Kasumi-1 (cell line): ENCODE measurements at places on chromosomes 13 and 19.

DNA sequence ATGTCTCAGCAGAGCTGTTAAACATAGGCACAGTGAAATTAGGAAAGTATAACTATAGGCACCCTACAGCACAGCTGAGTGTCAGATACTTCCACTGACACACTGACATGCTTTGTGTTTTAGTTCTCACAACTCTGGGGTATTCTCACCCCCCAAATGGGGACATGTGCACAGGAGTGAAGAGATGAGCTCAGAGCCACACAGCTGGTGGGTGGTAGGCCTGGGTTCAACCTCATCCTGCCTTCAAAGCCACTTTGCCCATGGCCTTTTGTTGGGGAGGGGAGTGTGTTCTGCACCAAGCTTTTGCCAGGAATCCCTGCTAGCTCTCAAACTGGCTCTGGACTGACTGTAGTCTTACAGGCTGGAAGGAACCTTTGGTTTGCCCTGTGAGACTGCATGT lies 1.7 kb upstream of the SLC35E1 start:
- no peak for DNase-seq

DNA sequence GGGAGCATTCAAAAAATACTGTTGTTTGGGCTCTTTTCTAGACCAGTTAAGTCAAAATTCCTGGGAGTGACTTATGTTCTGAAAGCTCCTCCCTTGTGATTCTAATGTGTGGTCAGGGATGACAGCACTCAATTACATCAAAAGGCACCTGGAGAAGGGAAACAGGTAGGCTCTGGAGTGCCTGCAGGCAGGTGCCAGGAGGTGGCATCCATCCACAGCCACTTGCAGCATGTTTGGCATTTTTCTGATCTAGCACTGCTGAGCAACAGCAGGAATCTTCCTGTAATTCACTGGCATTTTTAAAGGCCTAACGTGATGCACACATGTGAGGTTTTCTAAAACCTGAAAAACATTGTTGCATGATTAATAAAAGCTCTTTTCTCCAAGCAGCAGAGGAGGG lies 94.6 kb downstream of the CCNA1 start:
- no peak for DNase-seq

GRCh38 chr13:107568181-107568580 lies 647.2 kb downstream of the LIG4 start:
- no peak for DNase-seq

DNA sequence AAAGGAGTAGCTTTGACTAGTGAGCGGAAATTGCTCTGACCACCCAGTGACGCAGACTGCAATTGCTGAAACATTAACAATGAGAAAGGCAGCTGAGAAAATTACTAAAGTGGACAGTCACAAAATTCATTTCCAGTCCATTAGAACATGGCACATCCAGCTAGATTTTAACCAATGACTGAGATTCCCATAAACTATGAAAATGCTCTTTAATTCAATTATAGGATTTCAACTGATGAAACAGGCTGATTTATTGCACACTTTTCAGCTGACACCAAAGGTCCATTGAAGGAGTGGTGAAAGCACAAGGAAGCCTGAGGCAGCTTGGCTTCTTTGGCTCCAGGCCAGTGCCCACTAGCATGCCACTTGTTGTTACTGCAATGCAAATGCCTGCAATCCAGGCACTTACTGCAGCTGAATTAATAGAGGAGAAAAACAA lies 933.4 kb downstream of the SLITRK6 start:
- no peak for DNase-seq

DNA sequence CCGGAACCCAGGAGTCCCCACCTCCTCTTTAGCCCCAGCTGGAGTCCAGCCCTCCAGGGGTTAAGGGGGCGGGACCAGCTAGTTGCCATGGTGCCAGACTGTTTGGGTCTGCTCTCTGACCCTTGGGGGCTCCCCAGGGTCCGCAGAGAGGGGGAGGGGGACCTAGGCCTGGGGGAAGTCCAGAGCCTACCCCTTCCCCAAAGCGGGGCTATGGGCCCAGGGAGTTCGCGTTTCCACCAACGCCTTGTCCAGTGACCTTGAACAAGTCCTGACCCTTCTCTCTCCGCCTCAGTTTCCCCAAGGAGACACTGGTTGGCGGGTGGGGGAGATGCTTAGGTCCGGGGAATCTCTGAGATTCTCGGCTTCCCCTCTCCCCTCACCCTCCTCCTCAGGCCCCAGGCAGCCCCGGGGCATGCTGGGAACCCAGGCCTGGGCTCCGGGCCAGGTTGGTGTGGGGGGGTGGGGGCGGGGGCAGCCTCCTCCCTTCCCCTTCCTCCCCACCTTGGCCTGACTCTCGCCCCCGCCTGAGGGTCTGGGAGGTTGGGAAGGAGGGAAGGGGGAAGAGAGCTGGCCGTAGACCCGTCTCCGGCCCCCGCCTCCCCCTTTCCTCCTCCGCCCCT lies 2.6 kb upstream of the SPACA6 start:
- peak; percentile 51 for DNase-seq

DNA sequence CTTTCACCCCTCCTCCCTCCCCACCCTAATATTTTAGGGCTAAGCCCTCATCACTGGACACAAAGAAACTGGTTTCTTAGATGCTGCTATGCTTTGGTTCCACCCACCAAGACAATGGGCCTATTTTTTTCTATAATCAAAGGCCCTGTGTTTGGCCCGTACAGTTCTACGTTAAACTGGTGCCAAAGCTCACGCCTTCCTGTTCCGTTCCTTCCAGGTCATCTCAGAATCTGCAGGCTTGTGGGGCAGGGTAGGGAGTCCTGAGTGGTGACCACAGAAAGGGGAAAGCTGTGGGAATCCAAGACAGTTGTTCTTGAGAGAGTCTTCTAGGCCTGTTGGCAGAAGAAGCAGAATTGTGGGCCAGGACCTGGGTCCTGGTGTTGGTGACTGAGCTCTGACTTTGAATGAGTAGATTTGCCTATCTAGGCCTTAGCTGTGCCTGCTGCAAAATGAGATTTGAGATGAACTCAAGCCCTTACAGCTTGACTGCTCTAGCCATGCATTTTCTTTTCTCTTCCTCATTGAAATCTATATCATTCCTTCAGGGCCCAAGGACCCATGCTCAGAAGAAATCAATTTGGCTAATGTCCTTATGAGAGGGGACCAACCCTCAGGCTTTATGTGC lies 19.1 kb upstream of the CXCL17 start:
- DNase-seq, result no peak

- no peak for DNase-seq
These were observed 82.9 kb downstream of the SLITRK5 start for GRCh38 chr13:87754097-87754496.

- DNase-seq, result peak; percentile 62
These were observed 29.8 kb downstream of the CERS1 start for GRCh38 chr19:18865973-18866799.

DNA sequence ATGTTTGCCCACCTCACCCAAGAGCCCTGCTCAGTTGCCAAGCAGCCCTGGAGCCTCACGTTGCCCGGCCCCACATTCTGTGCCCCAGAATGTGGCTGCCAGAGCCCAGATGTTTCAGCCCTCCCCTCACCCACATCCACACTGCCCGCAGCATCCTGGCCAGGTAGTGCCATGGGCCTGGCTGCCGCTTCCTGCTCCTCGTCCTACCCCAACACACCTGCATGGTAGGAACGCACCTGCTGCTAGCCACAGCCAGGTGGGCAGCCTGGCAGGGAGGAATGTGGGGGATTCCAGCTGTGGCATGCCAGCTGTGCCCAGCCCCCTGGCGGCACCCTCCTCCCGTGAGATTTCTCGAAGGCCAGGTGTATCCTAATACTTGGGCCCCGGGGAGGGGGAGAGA lies 7.5 kb upstream of the NFIX start:
- no peak for DNase-seq

- DNase-seq, result peak; percentile 90
These were observed 3.6 kb downstream of the PRMT1 start for GRCh38 chr19:49680421-49681351.

DNA sequence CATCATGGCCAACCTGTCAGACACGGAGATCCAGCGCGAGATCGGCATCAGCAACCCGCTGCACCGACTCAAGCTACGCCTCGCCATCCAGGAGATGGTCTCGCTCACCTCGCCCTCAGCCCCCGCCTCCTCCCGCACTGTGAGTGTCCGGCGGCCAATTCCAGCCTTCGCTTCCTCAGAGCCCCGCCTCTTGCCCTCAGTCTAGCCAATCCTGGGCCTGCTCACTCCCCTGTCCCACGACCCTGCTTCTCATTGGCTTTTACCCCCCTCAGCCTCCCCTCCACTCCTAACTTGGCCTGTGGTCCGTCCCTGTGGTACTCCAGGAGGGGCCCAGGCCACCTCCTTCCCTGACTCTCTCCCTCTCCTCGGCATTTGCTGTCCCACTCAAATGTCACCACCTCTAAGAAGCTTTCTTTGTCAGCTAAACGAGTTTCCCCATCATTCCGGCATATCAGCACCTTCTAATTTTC lies 12.3 kb downstream of the HRC start:
- DNase-seq, result no peak

- DNase-seq, result no peak
These were observed 6.8 kb downstream of the FREM2 start for GRCh38 chr13:38693641-38694040.

- no peak for DNase-seq
These were observed 865.8 kb downstream of the PCDH9 start for GRCh38 chr13:66364346-66364745.

GRCh38 chr13:22846551-22846950 lies 334.2 kb upstream of the SGCG start:
- DNase-seq, result no peak

- DNase-seq, result no peak
These were observed 7.0 kb upstream of the RAB8A start for GRCh38 chr19:16104722-16105121.

GRCh38 chr19:45069056-45069455 lies 7.2 kb downstream of the ZNF296 start:
- DNase-seq, result no peak

GRCh38 chr13:26534036-26534726 lies 23.3 kb upstream of the WASF3 start:
- DNase-seq, result no peak

GRCh38 chr19:16100524-16100923 lies 11.2 kb upstream of the RAB8A start:
- DNase-seq, result no peak

DNA sequence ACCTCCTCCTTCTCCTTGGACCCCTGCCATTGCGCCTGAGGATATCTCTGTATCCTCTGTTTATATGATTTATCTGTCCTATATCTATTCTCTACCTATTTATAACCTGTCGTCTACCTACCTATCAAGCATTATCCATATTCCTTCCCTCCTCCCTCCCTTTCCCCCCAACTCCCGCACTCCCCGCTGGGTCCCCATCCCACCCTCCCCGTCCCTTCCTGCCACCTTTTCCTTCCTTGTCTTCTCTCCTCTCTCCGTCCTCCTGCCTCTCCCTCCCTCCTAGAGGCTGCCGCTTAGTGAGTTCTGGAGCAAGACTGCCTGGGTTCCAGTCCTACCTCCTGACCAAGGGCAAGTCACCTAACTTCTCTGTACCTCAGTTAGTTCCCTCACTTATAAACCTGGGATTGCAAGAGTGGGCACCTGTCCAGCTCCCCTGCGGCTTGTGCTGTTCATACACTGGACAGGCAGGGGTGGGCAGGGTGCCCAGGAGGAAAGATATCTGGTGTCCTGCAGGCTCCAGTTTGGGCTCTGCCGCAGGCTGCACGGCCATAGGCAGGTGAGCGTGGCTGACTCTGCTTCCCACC lies 16.1 kb downstream of the TTYH1 start:
- DNase-seq, result no peak

- DNase-seq, result no peak
These were observed 432.7 kb downstream of the FOXO1 start for GRCh38 chr13:40233731-40234195.

- no peak for DNase-seq
These were observed 2.0 kb upstream of the LENG9 start for GRCh38 chr19:54465426-54466109.

- DNase-seq, result peak; percentile 39
These were observed 22.5 kb upstream of the SLC35E1 start for GRCh38 chr19:16594681-16595091.

DNA sequence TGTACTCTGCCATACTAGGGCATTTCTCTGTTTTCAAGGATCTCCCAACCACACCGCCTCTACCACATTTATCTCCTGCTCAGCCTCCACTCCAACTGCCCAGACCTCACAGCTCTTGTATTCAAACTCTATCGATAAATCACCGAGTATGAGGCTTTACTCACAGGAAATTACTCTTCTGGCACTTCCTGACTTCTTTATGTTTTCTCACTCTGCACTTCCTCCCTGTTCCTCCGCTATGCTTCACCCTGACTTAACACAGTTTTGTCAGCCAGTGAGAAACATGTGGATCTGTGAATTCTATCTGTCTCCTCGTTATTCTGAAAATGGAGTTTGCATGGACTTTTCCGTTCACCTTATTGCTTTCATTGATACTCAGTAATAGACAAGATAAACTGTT lies 2.6 kb upstream of the CARD8 start:
- DNase-seq, result no peak

GRCh38 chr19:30719189-30719998 lies 347.2 kb downstream of the ZNF536 start:
- no peak for DNase-seq

- DNase-seq, result no peak
These were observed 2.0 kb upstream of the PIK3R2 start for GRCh38 chr19:18150776-18151624.

DNA sequence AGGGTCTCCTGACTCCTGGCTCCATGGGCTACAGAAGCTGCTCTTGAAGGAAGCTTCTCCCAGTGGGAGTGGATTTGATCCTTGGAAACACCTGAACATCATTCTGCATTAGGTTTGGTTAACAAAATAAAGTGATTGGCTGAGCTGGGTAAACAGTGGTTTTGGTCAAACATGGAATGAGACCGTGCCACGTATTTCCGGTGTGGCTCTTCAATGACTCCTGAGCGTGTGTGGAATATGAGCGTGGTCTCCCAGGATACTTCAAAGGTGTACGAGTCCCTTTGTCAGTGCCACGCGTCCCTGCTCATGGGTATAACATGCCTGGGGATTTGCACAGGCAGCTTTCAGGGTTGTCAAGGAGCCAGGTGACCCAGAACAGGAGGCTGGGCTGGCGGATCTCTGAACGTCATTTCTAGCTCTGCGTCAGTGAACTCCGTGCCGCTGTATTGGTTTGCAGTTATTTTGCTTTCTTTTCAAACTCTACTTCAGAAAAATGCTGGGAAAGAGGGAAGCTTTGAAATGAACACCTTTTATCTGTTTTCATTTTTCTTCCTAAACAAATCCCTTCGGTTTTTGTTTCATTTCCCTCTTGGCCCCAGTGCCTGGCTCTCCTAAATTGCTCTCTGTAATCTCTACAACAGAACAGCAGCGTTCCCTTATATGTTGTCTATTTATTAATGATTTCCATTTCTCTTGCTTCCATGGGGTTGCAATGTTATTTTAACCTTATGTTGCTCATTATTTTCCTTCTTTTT lies 26.3 kb upstream of the GJB6 start:
- no peak for DNase-seq

DNA sequence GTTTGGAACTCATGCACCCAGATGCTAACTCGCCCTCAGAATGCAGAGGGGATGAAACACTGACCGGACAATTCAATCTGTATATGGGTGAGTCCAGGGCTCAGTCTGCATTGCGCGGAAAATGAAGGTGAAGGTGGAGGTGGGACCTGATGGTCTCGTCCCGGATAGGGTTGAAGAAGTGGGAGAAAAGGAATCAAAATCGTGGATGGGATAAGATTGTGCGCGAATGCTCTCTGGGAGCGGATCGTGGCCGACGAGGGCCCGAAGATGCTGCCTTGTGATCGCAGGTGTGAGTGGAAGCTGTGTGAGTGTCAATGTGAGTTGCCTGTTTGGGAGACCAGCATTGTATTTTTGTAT lies 594 bp upstream of the ZNF850 start:
- DNase-seq, result no peak
